ENCODE measurements at places on chromosomes 5 and 9.
A peak's percentile ranks its signal among the peaks of the same experiment; 100 is the strongest.

DNA sequence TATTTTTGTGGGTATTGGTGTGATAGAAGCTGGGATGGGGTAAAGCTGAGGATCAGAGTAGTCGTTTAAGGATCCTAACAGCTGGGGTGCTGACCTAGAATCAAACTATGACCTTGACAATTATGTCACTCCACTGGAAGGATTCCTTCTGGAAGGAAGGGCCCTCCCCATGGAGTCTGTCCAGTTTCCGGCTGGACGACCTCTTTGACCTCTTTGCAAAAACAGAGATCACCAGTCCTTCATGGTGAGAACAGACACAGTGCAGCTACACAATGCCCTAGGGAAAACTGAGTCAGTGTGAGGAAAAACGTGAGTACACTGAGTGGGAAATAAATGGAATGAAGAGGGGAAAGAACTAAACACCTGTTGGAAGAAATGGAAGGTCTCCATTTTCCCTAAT lies 445.6 kb downstream of the MAT2B start:
- peak; percentile 22 for DNase-seq

DNA sequence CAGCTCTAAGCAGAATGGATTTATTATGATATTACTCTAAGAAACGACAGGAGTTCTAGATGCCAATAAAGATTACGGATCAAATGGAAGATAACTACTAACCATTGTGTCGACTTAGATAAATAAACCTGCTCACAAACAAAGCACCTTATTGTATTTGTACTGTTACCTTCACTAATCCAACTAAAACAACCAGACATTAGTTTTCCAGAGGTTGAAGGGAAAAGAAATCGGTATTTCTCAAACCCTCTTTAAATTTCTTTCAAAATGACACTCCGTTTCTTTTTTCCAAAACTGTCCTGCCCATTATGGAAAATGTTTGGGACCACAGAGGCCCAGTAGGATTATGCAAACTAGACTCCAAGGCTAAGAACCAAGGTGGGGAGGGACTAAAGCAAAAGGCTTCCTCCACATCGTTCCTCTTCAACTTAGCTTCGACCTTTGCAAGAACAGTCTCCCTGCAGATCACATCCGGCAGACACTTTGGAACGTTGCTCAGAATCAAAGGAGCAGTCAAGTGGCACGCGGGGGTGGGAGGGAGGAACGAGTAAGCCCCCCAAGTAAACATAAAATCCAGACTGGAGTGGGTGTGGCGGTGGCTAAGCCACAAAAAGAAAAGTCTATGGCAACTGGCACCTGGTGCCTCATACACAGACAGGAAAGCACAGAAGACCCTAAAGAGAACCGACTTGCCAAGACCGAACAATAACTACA lies 2.7 kb downstream of the MLLT3 start:
- peak; percentile 2 for DNase-seq

DNA sequence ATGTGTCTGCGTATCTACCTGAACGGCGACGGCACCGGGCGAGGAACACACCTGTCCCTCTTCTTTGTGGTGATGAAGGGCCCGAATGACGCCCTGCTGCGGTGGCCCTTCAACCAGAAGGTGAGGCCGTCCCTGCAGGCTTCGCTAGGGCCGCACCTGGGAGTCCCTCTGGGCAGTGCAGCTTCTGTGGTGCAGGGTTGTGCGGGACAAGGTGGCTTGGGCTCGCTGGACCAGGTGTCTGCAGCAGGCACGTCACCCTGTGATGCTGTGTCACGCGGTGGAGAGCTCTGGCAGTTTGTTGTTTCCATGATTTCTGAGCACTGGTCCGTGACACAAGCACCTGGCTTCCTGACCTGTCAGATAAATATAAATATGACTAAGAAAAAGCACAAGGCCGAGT lies 20.7 kb downstream of the FBXW5 start:
- no peak for DNase-seq

DNA sequence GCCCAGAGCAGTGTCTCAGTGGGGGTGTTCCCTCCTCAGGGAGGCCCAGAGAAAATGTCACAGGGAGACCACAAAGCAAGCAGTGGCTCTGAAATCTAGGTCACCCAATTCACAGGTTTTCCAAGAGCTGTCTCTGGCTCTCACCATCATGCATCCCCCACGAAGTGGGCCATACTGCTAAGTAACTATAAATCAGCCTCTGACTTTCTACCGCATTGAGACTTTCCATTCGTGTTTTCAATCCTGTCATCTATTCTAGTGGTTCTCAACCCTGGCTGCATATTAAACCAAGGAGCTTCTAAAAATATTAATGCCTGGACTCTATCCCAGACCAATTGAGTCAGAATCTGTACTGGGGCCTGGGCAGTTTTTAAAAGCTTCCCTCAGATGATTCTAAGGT lies 2.0 kb upstream of the C1QTNF3 start:
- no peak for DNase-seq

DNA sequence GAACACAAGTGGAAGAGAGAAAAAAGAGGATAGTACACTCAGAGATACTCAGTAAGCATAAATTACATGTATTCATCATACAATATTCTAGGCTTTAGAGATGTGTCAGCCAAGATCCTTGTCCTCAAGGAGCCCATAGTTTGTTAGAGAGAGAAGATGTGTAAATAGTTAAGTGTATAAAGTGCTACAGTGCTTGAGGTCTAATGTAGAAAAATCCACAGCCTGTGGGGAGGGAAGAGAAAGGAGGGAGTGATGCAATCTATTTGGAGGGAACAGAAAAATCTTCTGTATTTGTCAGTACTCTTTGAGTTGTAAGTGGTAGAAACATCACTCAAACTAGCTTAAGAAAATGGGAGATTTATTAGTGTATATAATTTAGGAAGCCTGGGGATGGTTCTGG lies 81.9 kb downstream of the PALM2AKAP2 start:
- no peak for DNase-seq

DNA sequence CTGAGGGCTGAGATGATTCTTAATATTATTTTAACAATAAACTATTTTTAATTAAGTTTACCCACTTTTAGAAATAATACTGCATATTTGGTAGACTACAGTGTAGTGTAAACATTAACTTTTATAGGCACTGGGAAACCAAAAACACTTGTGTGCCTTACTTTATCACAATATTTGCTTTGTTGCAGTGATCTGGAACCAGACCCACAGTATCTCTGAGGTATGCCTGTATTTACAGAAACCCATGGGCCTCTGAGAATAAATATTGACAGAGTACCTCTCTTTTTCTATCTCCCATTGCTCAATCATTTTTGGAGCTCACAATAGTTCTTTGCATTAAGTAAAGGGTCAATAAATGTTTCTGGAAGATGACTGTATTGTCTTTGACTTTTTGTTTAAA lies 73.3 kb downstream of the SLCO4C1 start:
- no peak for DNase-seq

GRCh38 chr9:86324308-86324707 lies 29.9 kb downstream of the TUT7 start:
- no peak for DNase-seq

GRCh38 chr9:137762414-137763061 lies 115.0 kb upstream of the CACNA1B start:
- peak; percentile 49 for DNase-seq

DNA sequence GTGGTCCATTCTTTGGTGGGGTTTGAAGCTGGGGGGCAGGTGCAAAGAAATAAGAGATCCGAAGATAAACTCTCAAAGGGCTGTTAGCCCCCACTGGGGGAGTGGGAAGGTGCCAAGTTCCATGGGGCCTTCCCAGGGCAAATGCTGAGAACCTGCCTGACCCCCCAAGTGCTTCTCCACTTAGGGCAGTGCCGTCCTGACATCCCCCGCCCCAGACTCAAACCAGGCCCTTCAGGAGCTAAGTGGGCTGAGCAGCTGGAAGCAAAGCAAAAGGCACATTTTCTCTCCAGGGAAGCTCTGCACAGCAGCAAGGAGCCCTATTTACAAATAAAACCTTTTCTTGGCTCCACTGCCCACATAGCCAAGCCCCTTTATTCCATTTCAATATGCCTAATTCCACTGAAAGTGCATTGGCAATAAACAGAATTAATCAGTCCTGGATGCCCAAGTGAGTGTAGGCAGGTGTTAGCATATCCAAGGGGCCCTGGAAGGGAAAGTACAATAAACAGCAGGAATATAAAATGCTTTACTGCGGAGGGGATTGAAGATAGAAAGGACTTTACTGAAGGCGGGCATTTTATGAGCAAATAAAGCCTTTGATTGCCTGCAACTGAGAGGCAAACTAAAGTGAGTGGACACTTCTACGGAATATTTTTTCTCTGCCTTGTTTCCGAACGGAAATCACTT lies 44.6 kb downstream of the WHRN start:
- no peak for DNase-seq

DNA sequence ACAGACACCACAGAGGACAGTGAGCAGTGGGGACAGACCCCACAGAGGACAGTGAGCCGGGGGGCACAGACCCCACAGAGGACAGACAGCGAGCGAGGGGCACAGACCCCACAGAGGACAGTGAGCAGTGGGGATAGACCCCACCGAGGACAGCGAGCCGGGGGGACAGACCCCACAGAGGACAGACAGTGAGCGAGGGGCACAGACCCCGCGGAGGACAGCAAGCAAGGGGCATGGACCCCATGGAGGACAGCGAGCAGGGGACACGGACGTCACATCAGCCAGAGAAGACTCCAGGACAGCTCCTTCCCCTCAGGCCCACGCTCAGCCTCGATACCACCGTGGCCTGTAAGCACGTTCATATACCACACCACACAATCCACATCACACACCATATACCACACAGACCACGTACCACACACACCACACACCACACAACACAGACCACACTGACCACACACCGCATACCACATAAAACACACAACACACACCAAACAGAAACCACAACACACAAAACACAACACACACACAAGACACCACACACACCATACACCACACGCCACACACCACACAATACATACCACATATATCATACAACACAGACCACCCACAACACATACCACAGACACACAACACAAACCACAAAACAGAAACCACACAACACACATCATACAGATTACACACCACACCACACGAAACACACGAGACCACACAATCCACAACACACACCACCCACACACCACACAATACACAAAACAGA lies 5.2 kb upstream of the ZDHHC11 start:
- DNase-seq, result no peak

GRCh38 chr9:24587883-24588282 lies 42.2 kb upstream of the IZUMO3 start:
- no peak for DNase-seq

DNA sequence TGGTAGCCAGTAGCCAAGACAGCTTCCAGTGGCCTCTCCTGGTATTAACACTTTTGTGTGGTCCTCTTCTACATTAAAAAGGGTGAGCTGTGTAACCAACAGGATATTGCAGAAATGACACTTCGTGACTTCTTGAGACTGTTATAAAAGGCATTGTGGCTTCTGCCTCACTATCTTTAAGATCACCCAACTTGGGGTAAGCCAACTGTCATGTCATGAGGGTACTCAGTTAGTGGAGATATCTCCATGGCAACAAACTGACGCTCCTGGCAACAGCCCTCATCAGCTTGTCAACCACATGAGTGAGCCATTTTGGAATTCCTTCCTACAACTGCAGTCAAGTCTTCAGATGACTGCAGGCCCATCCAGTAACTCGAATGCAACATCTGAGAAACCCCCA lies 121.7 kb downstream of the DEPDC1B start:
- no peak for DNase-seq

DNA sequence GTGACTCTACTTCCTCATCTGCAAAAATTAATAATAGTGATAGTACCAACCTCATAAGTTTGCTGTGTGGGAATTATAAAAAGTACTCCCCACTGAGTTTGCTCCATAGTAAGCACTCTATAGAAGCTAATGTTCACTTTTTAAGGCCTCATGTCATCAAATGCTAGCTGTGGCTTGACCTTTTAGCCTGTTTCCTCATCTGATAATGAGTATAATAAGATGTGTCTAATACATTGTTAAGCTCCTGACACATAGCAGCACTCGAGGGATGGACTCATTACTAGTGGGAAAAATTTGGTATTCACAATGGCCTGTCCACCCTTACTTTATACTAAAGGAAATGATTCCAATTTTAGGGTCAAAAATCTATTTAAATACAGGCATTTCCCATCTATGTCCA lies 26.1 kb upstream of the CAST start:
- no peak for DNase-seq

DNA sequence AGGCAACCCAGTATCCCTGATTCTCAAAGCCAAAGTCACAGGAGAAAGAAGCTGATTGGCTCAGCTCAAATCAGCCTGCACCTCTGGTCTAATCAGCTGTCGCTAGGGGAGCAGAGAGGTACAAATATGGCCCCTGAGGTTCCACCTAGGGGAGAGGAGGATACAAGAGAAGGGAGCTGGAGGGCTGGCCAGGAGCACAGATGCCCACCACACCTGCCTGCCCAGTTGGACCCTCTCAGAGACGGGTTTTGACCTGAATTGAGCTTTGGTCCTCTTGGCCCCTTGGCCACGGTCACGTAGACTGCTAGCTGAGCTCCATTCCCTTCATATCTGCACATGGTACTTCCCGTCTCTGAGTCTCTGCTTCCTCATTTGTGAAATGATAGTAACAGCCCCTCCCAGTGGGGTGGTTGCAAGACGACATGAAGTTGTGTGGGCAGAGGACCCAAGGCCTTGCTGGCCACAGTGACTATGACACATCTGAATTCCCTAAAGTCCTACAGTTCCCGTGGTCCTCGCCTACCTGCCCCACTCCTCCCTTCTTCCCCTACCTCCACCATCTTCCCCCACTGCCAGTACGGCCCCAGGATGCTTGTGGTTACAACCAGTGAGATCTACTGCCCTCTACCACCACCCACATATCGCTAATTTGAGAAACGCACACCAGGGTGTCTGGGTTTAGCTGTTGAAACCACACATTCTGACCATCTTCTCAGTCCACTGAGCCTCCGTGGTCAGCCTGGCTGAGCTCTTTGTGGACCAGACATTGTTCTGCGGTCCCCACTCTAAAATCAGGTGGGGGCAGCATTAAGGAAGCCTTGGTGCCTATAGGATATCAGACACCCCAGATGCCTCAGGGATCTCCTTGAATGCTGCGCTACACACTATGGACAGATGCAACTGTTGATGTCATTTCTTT lies 60.3 kb upstream of the NEK6 start:
- no peak for DNase-seq

DNA sequence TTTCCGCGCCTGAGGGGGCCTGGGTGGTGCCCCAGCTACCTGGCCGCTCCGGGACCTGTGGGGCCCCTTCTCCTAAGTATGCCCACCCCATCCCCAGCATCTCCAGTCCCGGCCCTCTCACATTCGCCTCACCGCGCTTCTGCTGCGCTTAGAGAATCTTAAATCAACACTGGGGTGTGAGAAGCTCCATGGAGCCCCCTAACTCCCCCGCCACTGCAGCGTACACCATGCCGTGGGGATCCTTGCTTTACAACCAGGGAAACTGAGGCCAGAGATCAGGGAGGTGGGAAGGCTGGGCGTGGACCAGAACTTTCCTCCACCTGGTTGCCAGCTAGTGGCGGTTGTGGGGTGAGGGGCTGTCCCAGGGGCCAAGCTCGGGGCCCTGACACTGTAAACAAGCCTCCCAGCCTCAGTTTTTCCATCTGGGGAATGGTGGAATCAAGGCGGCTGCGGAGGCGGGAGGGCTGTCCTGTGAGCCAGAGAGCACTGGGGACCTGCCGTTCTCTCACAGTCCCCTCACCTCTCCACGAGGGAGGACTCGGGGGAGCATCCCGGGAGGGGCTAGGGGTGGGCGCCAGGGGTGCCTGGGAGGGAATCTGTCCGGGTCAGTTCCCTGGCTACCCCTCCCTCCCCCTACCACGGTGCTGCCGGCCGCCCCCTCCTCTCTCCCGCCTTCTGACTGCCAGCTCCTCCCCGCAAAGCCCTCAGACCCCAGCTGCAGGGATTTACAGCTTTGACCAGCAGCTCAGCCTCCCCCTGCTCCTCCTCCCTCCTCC lies 161.2 kb downstream of the C9orf50 start:
- no peak for DNase-seq

GRCh38 chr5:2752821-2753439 lies 1.5 kb upstream of the IRX2 start:
- no peak for DNase-seq

All from lung microvascular endothelial cell (primary cell).